Vagina (tissue), 2 donors: ENCODE measurements at places on chromosomes 1 and 21.

DNA sequence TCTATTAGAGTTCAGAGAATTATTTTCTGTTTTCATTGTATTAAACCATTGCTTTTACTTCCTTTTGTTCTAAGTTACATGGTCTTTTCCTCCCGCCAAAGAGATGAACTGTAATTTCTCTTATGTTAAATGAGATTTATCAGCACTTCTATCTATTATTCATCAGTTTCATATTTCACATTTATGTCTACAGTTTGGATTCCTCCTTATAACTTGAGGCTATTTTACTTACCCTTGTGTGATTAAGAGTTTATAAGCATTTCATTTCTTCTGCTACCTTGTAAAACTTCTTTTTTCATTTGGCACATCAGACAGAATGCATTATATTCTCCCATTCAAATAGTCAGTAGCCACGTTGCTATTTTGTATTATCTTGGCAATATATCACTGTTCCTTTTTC lies 248.2 kb downstream of the PLA2G4A start:
- DNase-seq = no peak

DNA sequence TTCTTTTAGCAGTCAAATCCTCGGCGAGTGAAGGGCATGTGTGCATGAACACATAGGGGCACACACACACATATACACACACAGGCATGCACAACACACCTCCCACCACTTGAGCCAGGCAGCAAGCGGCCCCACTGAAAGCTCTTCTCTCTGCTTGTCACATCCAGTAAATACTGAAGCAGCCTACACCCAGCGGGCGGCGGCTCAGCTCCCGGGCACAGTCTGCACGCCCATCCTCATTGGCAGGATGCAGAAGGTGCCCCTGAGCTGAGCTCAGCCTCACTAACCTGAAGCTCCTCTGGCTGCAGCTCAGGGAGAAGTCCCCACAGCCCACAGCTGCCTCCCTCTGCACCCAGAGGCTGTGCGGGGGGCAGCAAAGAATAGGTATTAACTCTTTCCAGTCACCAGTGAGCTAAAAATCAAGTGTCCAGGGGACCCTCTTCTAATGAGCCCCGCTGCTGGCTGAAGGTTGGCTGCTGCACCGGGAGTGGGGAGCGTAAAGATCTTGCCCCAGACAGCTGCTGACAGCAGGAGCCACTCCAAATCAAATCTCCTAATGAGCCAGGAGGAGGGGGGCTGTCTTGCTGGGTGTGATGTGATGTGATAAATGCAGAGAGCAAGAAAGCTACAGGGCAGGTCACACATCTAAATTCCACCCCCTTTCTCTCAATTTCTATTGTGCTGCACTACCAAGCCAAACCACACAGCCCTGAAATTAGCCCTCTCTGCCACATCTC lies 12.5 kb downstream of the RGS8 start:
- no peak for DNase-seq

DNA sequence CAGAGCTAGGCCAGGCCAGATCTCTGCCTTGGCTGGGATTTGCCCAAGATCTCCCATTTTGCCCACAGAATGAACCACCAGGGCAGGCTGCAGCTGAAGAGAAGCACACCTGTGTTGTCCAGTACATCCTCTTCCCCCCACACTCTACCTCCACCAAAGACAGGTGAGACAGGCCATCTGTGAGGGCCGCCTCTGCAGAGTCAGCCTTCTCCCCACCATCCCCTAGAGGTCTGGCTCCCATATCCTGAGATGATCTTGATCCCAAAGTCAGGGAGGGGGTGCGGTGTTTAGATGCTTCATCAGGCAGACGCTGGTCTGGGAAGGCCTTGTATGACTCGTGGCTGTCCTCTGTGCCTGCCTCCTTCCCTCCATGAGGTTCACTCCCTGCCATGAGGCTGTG lies 28.7 kb downstream of the HYI start:
- DNase-seq = no peak

DNA sequence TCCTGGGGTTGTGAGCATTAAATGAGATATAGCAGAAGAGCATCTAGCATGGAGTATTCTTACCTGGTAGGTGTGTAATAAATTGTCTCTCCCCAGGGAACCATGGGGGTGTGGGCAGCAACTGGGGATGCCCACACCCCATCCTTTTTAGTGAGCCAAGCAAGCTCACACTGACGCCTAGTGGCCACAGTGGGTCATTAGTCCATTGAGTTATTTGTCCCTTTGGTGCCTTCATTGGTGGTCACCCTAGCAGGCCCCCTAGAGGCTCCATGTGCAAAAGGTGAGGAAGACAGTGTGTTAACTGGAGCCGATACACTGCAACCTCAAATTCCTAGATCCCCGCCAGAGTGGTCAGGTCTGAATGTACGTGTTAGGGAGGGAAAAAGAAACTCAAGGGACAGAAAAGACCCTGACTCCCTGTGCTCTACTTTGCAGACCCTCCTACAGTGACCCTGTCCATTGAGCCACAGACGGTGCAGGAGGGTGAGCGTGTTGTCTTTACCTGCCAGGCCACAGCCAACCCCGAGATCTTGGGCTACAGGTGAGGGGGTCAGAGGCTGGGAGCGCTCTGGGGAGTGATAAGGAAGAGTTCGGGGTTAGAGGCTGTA lies 93.3 kb upstream of the CD1D start:
- no peak for DNase-seq

GRCh38 chr21:17540530-17540929 lies 27.7 kb downstream of the CXADR start:
- no peak for DNase-seq

GRCh38 chr1:41440321-41441085 lies 44.0 kb downstream of the EDN2 start:
- DNase-seq = no peak

GRCh38 chr1:243253926-243254232 lies 1.2 kb downstream of the CEP170 start:
- DNase-seq = no peak

DNA sequence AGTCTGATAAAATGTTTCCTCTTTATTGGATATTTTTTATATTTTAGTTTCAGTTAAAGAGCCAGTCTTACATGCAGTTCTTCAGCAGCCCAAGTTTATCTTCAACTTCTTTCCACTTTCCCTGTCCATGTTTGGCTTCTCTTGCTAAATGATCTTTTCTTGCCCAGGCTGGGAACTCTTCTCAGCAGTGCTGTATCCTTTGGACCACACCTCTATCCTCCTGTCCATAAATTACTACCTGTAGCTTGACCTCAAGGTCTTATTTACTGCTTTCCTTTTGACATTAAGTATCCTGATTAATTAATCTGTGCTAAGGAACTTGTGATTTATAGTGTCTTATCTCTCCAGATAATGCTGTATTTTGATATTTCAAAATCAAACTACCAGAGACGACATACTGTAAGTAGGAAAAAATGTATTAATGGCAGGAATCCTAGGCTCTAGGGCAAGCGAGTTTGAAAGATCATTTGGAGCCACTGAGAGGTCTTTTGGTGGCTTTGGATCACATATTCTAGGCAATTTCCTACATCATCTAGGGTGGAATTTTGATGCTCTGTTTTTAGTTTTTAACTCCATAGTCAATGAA lies 20.5 kb upstream of the PDC start:
- DNase-seq = no peak

DNA sequence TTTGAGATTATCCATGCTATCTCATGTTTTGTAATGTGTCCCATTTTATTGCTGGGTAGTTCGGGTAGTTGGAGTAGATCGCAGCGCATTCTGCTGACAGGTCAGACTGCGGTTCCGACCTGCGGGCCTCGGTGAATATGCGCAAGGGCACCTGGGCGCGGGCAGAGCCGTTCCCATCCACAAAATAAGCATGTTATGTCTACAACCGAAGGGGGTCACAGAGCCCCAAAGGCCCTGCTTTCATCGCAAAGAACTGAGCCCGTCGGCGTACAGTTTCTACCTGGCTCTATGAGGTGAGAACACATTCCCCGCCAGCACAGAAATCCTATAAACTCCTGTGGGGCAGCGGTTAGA lies 88.4 kb downstream of the PRKAB2 start:
- no peak for DNase-seq

DNA sequence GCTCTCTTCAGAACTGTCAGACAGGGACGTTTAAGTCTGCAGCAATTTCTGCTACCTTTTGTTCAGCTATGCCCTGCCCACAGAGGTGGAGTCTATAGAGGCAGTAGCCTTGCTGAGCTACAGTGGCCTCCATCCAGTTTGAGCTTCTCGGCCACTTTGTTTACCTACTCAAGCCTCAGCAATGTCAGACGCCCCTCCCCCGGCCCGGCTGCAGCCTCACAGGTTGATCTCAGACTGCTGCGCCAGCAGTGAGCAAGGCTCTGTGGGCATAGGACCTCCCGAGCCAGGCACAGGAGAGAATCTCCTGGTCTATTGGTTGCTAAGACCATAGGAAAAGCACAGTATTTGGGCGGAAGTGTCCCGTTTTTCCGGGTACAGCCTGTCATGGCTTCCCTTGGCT lies 89.9 kb upstream of the PDC start:
- no peak for DNase-seq

- DNase-seq = no peak
Measured at GRCh38 chr1:38326856-38327255, 280.3 kb upstream of the POU3F1 start.

GRCh38 chr1:242212401-242212800 lies 213.5 kb upstream of the MAP1LC3C start:
- no peak for DNase-seq

DNA sequence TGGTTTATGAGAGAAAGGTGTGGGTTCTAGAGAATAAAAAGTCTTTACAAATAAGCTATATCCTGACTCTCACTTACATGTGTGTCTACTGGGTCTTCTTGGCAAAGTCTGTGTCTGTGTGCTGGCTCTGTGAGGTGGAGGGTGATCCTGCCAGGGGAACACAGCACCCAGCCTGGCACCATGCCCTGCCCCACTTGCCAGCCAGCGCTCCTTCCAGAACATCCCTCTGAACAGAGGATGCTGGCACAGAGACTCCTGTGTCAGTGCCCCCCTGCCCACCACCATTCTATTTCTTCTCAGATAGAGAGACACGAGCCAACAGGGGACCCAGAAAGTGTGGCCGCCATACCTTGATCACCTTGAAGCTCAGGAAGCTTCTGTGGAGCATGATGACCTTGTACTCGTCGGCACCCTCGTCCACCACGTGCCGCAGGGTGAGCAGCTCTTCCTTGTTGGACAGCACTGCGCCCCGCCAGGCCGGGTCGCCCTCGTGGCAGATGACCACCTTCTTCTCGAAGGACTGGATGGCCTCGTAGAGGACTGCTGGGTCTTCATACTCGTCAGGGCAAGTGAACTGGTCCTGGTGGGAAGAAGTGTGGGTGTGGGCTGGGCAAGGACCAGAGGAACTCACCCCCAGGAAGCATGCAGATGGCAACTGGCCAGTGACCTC lies 49.7 kb downstream of the NTPCR start:
- no peak for DNase-seq

GRCh38 chr1:151143057-151143435 lies 3.4 kb downstream of the SEMA6C start:
- DNase-seq = no peak

DNA sequence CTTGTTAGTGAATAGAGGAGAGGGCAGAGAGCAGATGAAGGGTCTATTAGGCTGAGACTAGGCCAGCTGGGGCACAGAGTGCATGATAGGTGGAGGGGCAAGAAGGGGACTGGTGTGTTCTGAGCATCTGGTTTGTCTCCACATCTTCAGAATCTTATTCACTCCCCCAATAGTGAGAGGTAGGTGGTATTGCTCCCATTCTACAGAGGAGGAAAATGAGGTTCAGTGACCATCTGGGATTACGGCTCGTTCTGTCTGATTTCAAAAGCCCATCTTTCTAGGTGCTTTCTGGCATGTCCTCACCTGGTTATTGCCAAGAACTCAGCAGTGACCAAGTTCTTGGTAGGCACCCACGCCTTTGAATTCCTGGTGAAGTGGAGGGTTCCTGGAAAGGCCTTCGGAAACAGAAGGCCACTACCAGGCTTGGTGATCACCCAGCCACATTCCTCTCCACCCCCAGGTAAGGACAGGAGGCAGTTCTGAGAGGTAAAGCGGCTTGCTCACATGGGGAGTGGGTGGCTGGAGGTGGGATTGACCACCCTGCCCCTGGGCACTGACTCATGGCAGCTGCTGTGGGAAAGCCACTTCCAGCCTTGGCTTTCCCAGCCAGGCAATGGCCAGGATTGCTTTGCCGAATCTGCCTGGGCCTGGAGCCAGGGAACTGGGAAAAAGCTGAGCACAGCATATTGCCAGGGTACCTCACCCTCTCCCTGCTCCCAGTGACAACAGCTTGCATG lies 18.8 kb upstream of the CITED4 start:
- DNase-seq = no peak

DNA sequence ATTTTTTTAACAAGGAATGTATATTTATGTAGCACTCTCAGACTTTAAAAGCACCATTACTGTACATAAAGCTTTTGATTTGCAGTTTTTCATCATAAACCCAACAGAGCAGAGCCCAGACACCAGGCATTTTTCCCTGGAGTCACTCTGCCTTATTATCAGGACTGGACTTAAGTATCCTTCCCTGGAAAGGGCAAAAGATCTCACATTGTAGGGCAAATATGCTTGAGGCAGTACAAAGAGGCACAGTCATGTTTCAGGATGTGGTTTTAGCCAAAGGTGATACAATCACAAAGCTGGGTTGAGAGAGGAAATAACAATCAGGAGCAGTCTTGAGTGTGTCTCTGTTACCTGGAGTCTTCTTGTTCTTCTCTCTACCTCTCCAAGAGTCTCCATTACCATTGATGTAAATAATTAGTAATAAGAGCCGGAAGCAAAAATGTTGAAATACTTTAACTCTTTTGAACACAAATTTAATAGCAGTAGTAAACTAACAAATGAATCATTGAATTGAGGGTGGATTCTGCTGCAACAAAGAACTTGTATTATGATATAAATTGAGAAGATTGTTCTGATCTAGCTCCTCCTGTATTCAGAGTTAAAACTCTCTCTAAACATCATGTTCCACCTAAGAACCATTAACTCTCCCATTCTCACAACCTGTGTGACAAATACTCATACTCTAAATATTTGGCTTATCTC lies 160.5 kb downstream of the LTN1 start:
- DNase-seq = no peak

GRCh38 chr21:40335704-40336103 lies 468.5 kb downstream of the PCP4 start:
- no peak for DNase-seq

- DNase-seq = no peak
Measured at GRCh38 chr21:42513985-42514882, 582 bp downstream of the SLC37A1 start.

GRCh38 chr1:116987256-116987555 lies 14.4 kb upstream of the CD101 start:
- DNase-seq = no peak

- no peak for DNase-seq
Measured at GRCh38 chr1:246726881-246727280, 2.7 kb downstream of the SCCPDH start.

- no peak for DNase-seq
Measured at GRCh38 chr21:34730194-34730593, 61.4 kb downstream of the CLIC6 start.

DNA sequence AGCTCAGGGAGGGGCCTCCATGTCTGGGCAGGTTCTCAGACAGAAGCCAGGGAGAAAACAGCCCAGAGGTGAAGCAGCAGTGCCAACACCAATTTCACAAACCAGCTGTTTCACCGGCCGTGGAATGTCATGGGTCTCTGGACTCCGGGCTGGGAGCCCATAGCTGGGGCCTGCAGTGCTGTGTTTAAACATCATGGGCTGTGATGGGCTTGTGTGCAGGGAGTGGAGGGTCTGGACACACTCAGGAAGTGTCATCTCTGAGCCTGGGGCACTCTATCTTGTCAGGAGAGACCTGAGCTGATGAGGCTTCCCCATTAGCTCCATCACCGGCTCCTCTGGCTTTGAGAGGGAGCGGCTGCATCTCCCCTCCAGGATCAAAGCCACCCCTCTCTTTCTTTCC lies 173.6 kb upstream of the IGSF21 start:
- no peak for DNase-seq

- no peak for DNase-seq
Measured at GRCh38 chr21:17387030-17387617, 125.7 kb upstream of the CXADR start.

- DNase-seq = no peak
Measured at GRCh38 chr1:151199873-151200581, 1.7 kb downstream of the PIP5K1A start.
